ENCODE measurements at places on chromosomes 5 and 9. TPM values are rescaled to one million over a fixed set of nuclear protein-coding genes. Genes with fewer than 3 reads are reported as not detected.

The KCTD16 gene
- total RNA-seq = 0.11 TPM

The STK32A gene
- total RNA-seq = 1.3 TPM

The RMRP gene
- total RNA-seq = 6,162 TPM

The F12 gene
- not detected for total RNA-seq

The PCDHGA3 gene
- total RNA-seq = 1.7 TPM

The GLDC gene
- total RNA-seq = 0.17 TPM

The SOHLH1 gene
- total RNA-seq = not detected

The CRHBP gene
- 0.52 TPM for total RNA-seq

The CXXC5 gene
- 25.3 TPM for total RNA-seq

The SHOC1 gene
- not detected for total RNA-seq

The TJP2 gene
- 101 TPM for total RNA-seq

The PCDHGA7 gene
- total RNA-seq = 9.1 TPM

The PHF24 gene
- total RNA-seq = 0.78 TPM

The PCDHGA5 gene
- total RNA-seq = 5.4 TPM

The IFNK gene
- not detected for total RNA-seq

The MYMK gene
- total RNA-seq = not detected

The TMEFF1 gene
- 0.50 TPM for total RNA-seq

The ASTN2 gene
- 4.6 TPM for total RNA-seq

Measured in esophagus muscularis mucosa (tissue), 4 donors.